ENCODE measurements at places on chromosomes 12 and 14.

GRCh38 chr14:105646175-105646574, 119.8 kb downstream of the TMEM121 start:
- DNase-seq, result no peak

DNA sequence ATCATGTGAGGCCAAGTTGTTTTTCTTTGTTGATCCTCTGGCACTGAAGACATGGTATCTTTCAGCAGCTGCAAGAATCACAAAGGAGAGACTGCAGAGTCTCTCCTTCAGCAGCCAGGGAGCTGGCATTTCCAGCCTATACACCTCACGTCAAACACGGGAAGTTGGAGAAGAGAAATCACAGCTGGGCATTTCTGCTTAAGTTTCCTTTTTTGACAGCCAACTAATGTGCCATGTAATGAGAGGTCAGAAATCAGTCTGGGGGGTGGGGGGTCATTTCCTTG, 28.3 kb downstream of the PHLDA1 start:
- DNase-seq, result no peak

DNA sequence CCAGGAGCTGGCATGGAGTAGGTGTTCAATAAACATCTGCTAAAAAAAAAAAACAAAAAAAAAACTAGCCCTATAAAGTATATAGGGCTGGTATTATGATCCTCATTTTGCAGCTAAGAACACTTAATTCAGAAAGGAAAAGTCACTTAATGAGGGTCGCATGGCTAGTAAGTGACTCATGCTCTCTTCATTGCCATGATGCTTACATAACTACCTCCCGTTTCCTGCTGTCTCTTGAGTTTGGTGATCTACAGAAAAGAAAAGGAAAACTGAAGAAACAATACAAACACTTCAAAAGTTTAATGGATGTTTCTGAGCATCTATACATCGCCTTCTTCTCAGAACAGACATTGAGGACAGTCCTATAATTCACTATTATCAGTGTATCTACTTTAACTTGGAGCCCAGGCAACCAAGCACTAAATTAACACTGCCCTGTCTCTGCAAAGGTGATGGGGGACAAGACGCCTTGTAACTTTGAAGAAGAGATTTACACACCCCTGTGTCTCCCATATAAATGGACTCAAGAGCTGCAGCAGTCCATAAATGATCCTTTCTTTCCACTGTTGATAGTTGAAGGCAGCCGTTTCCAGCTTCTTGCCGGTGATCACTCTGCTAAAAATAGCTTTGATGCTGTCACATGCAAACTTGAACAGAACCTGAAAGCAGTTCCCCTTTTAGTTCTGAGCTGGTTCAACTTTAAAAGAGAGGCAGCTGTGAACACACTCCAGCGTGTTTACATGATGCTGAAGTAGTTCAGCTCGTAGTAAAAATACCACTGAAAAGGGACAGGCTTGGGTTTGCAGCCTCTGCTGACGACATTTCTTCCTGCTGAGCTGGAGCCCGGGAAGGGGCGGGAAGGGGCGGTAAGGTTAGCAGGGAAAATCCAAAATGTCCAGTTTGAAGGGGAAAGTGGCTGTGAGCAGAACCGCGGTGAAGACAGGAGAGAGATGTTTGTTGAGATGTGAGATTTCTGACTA, 113.3 kb downstream of the FOXN3 start:
- peak; percentile 72 for DNase-seq

- no peak for DNase-seq
These were observed 16.1 kb downstream of the PAWR start for GRCh38 chr12:79674629-79675028.

DNA sequence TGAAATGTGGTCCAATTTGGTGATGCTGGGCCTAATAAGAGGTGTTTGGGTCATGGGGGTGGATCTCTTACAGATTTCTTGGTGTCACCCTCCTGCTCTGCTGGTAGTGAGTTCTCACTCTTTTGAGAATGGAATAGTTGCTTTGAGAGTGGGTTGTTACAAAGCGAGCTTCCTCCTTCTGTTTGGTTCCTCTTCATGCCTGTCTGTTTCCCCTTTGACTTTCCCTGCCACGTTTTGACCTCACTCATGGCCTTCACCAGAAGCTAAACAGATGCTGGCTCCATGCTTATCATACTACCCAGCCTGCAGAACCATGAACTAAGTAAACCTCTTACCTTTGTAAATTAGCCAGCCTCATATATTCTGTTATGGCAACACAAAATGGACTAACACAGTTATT, 57.7 kb upstream of the LDHB start:
- no peak for DNase-seq

GRCh38 chr12:111126331-111126730, 206.0 kb upstream of the MYL2 start:
- DNase-seq, result no peak

DNA sequence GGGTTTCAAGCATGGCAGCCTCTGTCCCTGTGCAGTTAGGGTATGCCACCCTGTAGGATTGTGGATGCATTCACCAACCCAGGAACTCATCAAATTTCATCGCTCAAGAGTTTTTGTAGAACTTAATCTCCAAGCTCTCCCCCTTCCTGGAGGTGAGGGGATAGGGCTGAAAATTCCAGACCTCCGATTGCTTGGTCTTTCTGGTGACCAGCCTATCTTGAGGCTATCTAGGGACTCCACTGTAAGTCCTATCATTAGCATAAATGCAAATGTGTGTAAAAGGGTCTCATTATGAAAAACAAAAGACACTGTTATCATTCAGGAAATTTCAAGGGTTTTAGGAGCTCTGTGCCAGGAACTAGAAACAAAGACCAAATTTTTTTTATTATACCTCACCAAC, 244.0 kb downstream of the DUSP6 start:
- DNase-seq, result no peak

- no peak for DNase-seq
These were observed 106.4 kb downstream of the LMO3 start for GRCh38 chr12:16499611-16500010.

DNA sequence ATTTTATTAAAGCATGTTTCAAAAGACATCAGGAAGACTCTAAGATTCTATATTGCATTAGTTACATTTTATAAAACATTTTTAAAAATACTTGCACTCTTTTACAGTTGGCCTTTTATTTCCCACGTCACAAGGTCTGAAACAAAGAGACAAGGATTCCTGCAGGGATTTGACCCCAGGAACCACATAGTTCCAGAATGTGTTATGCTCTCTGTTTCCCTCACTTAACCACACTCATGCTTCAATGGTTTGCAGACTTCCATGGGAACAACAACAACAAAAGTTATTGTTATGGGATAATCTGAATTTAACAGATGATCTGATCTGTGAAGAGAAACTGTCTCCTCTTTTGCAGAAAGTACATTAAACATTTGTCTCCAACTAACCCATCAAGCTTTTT, 104.3 kb upstream of the PPFIA2 start:
- no peak for DNase-seq

- DNase-seq, result no peak
These were observed 13.2 kb downstream of the CPNE8 start for GRCh38 chr12:38892087-38892786.

DNA sequence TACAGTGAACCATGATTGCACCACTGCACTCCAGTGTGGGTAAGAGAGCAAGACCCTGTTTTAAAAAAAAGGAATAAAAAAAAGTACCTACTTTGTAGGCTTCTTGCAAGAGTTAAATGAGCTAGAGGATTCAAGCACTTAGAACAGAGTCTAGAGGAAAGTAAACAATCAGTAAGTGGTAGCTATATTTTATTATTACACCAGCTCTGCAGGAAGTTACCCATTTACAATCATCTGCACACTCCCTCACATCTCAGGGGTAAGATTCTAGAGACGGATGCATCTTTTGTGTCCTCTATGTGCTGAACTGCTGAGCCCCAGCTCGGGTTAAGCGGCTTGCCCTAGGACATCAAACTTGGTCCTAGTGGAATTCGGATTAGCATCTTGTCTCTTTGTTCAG, 67.3 kb downstream of the KCNK10 start:
- no peak for DNase-seq

DNA sequence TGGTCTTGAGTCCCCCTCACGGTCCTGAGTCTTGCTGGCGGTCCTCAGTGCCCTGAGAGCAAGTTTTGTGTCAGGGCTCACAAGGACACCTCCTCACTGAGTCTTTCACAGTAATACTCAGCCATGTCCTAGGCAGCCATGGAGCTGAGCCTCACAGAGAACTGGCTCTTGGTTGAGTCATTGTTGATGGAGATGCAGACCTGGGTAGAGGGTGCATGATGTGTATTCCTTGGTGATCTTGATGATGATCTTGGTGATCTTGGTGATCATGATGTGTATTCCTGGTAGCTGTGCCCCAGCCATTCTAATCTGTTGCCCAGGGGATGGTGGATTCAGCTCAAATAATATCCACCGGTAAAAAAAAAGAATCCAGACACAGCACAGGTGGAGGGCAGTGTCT, 495.4 kb downstream of the TMEM121 start:
- DNase-seq, result no peak

DNA sequence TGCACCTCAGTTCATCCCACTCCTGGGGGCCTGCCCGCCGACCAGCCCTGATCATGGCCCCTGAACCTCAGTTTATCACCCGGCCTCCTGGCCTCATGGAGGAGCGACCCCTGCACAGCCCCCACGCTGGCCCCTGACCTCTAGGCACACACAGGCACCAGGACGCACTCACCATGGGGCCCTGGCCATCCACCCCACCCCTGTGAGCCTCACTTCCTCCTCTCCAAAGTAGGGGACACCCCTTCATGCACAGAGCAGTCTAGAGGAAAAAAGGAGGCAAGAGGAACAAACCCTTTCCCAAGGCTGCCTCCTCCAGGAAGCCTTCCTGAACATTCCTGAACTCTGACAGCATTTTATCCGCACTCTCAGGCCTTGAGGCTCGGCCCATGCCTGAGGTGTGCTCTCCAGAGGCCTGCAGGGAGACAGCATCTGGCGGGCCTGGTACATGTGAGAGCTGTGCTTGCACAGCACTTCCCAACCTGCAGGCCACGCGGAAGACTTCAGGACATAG, 39.4 kb downstream of the CCNK start:
- DNase-seq, result no peak

- DNase-seq, result no peak
These were observed 63.9 kb downstream of the MYRFL start for GRCh38 chr12:69888901-69889300.

DNA sequence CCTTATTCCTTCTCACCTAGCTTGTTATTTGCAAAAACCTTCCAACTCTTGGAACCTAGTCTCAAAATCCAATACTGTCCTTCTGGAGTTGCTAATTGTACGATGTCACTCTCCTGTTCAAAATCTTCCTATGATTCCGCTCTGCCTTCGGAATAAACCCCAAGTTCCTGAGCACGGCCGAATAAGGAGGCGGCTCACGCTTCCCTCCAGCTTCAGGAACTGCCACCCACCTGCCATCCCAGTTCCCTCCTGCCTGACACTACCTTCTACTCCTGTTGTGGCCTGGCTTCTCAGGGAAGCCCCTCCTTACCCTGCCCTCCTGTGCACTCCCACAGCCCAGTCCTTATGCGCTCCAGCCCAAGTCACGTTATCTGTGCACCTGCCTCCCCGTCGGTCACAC, 73.2 kb downstream of the SETD3 start:
- no peak for DNase-seq

GRCh38 chr12:55729819-55730818, 1.3 kb upstream of the CD63 start:
- DNase-seq, result no peak

DNA sequence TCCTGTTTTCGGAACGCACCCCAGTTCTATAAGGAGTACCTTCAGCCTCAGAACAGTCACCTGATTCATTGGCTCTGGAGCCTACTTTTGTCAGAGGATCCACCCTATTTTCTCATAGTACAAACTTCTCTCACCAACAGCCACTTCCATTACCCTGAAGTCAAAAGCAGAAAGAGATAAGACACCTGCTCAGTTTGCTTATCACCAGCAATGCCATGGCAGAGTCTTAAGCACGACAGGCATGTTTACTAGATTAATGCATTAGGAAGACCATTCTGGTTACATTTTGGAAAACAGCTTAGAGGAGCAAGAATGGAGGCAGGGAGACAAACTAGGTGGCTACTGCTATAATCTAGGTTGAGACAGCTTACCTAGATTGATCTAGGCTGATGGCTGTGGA, 67.7 kb downstream of the GXYLT1 start:
- no peak for DNase-seq

GRCh38 chr12:30438601-30439041, 257.0 kb downstream of the IPO8 start:
- DNase-seq, result no peak

GRCh38 chr14:43898687-43899086, 608.4 kb downstream of the FSCB start:
- no peak for DNase-seq

- no peak for DNase-seq
These were observed 405.5 kb downstream of the MDGA2 start for GRCh38 chr14:47269756-47270492.

- no peak for DNase-seq
These were observed 1.1 kb upstream of the MYO1A start for GRCh38 chr12:57051011-57051410.

- no peak for DNase-seq
These were observed 435.9 kb downstream of the TMTC2 start for GRCh38 chr12:83122623-83122934.

DNA sequence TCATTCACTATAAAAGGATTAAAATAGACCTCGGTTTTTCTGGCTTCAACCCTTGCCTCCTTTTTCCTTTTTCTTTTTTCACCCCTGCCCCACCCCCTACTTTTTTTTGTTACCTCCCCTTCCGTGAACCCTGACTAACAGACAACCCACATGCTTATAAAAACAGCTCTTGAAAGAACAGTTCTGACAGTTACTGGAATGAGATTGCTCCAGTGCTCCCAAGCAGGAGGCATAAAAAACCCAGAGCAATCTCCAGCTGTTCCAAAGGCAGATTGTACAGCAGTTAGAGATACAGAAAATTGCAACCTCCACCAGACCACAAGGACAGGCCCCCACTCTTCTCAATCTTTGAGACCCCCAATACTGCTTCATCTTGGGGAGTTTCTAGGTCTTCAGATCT, 29.9 kb upstream of the TMEM260 start:
- DNase-seq, result no peak

DNA sequence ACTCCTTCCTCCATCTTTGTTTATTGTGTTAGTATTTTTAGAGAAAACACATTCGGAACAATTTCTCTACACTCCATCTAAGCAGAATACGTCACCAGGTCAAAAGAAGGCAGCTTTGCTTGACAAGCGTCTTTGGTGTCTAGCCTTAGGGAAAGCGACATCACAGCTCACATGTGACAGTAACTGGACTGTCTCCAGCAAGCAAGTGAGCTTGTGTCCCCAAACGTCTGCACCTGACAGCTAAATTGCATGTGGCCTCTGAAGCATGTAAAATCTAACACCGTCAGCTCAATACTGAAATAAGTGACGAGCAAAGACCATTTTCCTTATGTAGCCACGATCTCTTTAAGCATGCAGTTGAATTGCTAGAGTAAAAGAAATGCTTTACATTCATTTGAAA, 509.8 kb downstream of the GLT1D1 start:
- no peak for DNase-seq

DNA sequence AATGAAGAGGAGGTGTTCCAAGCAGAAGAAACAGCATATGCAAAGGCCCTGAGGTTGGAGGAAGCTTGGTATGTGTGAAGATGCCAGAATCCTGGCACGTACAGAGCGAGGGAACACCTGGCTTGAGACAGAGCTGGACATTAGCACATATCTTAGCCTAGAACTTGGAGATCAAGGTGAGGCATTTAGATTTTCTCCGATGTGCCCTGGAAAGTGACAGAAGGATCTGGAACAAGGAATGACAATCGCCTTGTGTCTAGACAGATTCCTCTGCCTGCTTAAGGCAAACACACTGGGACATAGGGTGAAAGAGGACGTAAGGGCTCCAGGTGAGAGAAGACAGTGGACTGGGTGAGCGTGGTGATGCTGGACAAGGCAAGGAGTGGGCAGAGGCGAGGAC, 32.2 kb upstream of the NOS1 start:
- DNase-seq, result no peak

GRCh38 chr12:3362737-3363136, 128.3 kb upstream of the PRMT8 start:
- DNase-seq, result no peak

GRCh38 chr12:43816168-43816567, 10.1 kb upstream of the TWF1 start:
- DNase-seq, result no peak

Measured in memory B cell (primary cell).